ENCODE measurements at places on chromosomes 7 and 10.
A peak's percentile ranks its signal among the peaks of the same experiment; 100 is the strongest.

DNA sequence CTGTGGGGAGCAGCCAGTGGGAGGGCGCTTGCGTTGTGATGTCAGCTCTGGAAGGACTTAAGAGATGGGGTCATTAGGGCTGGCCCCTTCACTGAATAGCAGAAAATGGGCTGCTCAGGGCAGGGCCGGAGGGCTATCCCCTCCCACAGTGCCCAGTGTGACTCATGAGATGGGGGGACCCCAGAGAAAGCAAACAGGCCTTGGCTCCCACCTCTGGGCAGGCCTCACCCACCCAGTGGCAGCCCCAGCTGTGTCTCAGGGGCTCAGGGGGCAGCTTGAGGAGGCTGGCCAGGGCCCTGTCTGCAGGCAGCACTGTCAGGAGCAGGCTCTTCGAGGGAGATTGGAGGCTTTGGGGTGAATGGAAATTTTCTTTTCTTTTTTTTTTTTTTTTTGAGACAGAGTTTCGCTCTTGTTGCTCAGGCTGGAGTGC lies 168.3 kb downstream of the SLIT1 start:
- no peak for DNase-seq

DNA sequence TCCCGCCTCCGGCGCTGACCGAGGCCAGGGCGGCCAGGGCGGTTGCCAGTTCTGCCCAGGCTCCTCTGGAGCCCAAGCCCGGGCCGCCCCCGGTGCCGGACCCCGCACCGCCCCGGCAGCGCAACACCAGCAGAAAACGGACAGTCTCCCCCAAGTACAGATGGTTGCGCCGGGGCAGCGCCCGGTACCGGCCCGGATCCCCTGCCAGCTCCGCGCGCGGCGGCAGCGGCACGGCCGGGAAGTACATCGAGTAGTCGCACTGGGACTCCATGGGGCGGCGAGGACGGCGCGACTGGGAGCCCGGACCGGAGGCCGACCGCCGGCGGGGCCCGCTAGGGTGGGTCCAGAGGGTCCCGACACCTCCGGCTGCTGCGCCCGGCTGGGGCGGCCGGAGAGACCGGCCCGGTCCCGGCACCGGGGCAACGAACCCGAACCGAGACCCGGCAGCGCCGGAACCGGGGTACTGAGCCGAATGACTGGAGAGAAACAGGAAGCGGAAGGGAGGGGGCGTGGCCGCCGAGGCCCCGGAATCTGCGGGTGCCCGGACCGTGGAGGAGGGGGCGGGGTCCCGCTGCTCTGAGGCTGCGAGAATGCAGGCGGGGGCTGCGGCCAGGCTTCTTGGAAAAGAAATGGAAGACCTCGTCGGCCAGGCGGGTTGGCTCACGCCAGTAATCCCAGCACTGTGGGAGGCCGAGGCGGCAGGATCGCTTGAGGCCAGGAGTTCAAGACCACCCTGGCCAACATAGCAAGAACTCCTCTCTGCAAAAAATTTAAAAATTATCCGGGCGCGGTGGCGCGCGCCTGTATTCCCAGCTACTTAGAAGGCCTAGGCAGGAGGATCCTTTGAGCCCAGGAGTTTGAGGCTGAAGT lies at the start of gene TRAPPC14:
Gene TRAPPC14 (minus strand): TSS at position 495 of the 870 bp plus-strand sequence. CDS start 224 bp downstream, at position 271.
- peak; percentile 81 for DNase-seq

DNA sequence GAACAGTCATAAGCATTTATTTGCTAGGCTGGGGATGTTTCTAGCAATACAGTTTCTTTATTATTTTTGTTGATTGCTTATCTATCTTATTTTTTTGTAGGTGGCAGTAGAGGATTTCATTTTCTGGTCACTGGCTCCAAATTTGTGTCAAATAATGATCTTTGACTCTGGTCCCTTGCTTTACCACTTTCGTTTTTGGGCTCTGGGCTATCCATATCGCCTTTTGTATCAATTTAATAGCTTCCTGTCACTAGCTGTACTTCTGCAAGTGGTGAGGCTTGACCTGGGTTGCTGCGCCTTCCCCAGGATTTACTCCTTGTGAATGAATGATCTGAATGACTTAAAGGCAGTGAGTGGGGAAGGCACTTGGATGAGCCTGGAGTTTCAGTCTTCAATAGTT lies 48.4 kb downstream of the MDFIC start:
- no peak for DNase-seq

GRCh38 chr10:119665901-119666708 lies 14.9 kb downstream of the BAG3 start:
- no peak for DNase-seq

DNA sequence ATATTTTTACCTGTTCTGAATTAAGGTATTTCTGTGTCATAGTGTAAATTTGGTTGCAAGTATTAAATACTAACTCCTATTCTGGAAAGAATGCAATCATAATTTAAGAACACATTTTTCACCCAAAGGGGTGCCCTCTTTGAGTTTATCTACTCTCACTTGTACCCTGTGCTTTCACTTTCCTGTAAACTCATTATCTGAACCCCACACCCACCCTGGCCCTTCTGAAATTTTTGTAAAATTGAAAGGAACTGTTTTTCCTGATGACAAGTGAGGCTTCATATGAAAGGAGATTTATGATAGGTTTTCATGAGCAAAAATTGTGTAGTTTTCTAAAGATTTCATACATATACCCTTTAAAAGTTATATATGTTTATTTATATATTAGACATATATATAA lies 134.5 kb downstream of the WNT2 start:
- DNase-seq: no peak

DNA sequence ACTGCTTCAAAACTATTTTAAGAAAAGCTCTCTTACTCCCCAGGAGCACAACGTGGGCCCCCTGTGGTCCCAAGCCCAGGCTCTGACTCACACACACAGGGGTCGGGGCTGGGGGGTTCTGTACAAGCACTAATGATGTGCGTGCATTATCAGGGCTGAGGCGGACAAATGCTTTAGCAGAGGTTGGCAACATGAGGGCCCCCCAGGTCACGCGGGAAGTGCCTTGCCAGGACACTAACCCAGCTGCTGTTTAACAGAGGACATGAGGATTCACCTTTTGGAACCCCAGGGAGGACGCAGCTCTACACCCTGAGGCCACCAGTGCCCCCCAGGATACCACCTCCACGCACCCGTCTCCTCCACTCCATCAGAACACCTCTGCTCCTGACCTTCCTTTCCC lies 342.8 kb downstream of the DNAJB6 start:
- DNase-seq: no peak

DNA sequence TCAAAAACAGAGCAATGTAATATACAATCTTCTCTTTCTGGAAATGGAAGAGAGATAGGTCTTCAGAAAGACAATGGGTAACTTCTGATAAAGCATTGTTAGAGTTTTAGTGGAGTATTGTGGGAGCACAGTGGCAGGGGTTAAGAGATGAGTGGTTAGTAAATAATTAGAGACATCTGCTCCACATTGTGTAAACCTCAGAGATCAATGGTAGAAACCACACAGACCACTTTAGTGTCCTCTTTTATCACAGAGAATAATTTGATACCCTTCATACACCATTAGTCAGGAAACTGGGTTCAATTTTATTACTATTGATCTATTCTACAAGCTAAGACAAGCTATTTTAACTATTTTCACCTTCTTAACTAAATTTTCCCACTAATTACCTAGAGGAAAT lies 35.9 kb upstream of the MAGI2 start:
- no peak for DNase-seq

DNA sequence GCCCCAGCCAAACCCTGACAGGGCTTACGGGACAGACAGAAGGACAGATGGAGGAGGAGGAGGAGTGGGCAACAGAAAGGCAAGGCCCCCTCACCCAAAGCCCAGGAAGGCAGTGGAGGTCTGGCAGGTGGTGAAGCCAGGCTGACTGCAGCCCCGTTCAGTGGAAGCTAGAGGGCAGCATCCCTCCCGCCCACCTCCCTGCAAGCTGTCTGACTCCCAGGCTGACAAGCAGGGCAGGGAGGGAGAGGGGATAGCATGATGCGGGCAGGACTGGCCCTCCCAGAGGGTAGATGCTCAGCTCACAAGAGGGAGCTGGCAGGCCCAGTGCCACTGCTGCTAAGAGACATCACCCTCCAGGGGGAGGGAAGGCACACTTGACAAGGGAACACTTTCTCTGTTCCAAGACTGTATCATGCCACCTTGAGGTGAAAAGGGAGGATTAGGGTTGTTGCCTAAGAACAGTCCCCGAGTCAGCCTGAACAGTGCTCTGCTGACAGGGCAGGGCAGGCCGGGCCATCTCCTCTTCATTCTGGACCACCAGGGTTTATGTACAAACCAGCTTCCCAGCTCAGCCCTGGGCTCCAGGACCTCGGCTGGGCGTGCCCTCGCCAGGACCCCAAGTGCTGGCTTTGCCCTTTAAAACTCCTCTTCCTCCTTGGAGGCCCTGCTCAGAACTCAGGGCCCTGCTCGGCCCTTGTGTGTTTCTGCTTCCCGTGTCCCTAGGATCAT lies 61.8 kb downstream of the RASGEF1A start:
- DNase-seq: peak; percentile 32

- no peak for DNase-seq
Observed at GRCh38 chr7:91020636-91021385, 243.4 kb upstream of the FZD1 start.

- no peak for DNase-seq
Observed at GRCh38 chr10:100339236-100339635, 7.8 kb upstream of the SCD start.

GRCh38 chr10:81031774-81032173 lies 494.1 kb downstream of the SH2D4B start:
- no peak for DNase-seq

DNA sequence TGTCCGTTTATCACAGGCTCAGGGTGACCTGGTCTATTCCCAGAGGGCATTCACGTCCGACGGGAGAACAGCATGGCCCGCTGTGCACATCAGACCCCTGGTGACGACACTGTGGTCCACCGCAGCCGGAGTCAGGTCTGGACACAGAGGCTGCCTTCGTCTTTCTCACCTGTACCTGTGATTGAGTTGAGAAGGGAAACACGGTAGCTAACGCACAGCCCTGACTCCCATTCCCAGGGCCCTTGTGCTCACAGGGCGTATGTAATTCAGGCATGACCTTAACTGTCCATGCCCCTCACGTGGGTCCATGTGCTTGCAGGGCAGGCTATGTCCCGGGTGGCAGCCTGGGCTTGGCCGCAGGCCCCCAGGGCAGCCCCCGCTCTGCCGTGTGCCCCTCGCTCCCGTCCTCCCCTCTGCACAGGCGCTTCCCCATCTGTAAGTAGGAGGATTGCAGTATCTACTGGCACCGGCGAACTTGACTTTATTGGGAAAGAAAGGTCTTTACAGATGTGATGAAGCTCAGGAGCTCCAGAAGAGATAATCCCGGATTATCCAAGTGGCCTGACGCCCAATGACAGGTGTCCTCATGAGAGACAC lies 221.3 kb upstream of the TCERG1L start:
- no peak for DNase-seq

Measured in T-helper 2 cell (primary cell).